ENCODE measurements at places on chromosomes 2 and 18.

DNA sequence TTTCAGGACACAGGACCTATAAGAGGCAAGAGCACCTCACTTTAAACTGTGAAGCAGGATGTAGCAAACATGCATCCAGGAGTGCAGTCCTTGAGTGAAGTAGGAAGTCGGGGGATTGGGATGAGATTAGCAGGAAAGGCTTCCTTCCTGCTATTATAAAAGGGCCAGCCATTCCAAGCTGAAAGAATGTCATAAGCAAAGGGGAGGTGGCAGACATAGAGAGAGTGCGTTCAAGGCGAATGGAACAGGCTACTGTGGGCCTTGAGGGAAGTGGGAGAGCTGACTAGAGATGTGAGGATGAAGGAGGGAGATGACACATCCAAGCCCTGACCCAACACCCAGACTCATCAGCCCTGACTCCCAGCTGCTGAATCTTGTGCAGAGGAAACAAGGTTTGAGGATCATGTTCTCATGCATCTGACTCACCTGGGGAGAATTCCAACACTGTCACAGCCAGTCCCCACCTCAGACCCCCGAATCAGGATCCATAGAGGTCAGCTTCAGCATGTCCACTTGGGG, 63.9 kb downstream of the GYPC start:
- no peak overlapping the region for H3K27ac ChIP-seq
- no peak overlapping the region for H3K4me3 ChIP-seq
- peak; percentile 4 for DNase-seq
- no peaks in the 10 kb centered on the region for H3K27me3 ChIP-seq

GRCh38 chr2:132448771-132449170, 32.2 kb downstream of the GPR39 start:
- no peak overlapping the region for H3K4me3 ChIP-seq
- H3K36me3 ChIP-seq, result no peaks in the 10 kb centered on the region
- no peak for DNase-seq

DNA sequence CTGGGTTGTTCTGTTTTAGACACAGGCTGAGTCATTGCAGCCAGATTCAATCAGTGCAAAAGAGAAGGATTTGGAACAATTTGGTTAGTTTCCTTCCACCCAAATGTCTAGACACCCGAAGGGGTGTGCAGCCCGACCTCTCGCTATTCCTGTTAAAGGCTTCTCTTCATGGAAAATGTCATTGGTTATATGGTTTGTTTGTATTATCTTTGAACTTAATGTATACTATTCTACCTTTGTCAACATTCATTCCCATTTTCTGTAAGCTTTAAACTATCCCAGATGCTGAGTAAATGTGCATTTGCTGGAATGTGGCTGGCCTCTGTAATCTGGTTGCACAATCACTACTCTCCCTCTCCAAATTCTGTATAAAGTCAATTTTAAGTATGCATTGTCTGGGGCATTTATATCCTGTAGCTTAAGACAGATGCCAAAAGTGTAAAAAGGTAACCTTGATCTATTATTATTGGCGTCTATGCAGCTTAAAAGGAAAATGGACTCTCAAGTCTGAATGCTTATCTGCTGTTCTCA, 80.4 kb upstream of the RND3 start:
- H3K4me1 ChIP-seq, result no peaks in the 10 kb centered on the region
- DNase-seq, result no peak
- no peaks in the 10 kb centered on the region for H3K36me3 ChIP-seq
- H3K4me3 ChIP-seq, result no peak overlapping the region
- H3K27ac ChIP-seq, result no peak overlapping the region

DNA sequence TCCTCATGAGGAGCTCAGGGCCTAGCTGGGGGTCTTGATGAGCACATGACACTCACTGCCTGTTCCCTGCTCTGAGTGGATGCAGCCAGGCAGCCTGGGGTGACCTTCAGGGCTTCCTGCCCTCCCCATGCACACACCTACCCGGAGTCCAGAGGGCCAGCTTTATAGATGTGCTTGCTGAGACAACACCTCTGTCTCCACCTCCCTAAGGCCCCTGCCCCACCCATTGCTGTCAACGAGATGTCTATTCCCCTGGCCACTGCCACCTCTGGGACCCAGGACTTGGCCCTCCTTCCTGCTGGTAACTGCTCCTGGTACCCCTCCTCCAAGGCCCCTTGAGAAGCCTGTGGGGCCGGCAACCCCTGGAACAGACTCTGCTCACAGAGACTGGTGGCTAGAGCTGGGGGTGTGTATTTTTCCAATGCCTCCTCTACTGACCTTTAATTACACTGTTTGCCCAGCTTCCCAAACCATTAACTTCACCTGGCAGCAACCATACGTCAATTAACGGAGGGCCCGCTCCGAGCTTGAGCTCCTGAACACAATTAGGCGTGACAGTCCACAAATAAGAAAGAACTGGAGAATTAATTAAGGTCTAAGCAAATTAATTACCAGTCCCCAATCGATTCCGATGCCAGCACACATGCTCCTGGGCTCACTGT, 66.3 kb downstream of the EMX1 start:
- DNase-seq, result no peak
- H3K36me3 ChIP-seq, result no peaks in the 10 kb centered on the region
- no peak overlapping the region for H3K27ac ChIP-seq
- H3K4me1 ChIP-seq, result peaks cover 5% of the 10 kb centered on the region
- H3K27me3 ChIP-seq, result no peaks in the 10 kb centered on the region

- no peak for DNase-seq
- H3K27me3 ChIP-seq, result peaks cover 5% of the 10 kb centered on the region
- H3K36me3 ChIP-seq, result no peaks in the 10 kb centered on the region
These were observed 83.3 kb downstream of the INSIG2 start for GRCh38 chr2:118171546-118171945.

DNA sequence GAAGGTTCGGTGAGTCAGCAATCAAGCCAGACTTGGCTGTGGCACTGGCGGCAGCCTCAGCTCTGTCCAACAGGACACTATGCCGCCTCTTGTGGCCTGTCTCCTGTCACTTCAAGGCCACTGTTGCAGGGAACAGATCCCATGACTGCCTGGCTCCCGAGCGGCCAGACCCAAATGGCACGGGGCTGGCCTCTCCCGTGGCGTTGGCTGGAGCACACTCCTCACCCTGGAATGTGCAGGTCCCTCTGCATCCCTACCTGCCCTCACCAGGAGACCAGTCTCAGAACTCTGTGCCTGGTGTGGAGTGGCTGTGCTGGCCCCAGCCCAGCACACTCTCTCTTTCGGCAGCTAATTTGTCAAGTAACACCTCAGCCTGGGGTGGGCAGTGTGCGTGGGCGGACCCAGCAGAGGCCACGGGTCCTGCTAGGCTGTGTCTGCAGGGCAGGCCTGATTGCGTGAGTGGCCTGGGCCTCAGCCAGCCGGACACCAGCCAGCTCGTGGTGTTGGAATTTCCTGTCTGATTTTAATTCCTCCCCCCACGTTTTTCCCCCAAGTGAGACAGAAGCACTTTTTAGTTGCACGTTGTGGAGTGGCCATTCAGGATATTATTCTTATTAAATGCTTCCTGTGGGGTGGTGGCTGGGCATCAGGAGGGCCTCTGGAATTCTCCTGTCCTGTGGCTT, 179.3 kb downstream of the GLI2 start:
- no peaks in the 10 kb centered on the region for H3K4me1 ChIP-seq
- H3K36me3 ChIP-seq, result no peaks in the 10 kb centered on the region
- no peak for DNase-seq
- H3K4me3 ChIP-seq, result no peak overlapping the region
- H3K27ac ChIP-seq, result no peak overlapping the region

DNA sequence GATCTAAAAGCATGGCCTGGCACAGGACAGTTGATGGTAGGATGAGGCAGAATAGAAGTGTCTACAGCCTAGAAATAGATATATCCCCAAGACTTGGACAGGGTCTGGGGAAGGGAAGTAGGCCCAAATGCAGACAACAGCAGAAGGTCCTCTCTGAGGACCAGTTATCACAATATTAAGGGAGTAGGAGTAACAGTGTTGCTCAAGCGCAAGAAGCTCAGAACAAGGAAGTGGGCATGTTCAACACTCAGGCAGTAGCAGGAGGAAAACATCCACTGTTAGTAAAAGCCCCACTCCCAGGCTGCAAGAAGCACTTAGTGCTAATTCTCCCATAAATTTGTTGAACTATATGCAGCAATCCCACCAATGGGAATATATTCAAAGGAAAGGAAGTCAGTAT, 314.7 kb downstream of the METTL4 start:
- H3K36me3 ChIP-seq, result no peaks in the 10 kb centered on the region
- no peak for DNase-seq
- H3K4me3 ChIP-seq, result no peak overlapping the region

DNA sequence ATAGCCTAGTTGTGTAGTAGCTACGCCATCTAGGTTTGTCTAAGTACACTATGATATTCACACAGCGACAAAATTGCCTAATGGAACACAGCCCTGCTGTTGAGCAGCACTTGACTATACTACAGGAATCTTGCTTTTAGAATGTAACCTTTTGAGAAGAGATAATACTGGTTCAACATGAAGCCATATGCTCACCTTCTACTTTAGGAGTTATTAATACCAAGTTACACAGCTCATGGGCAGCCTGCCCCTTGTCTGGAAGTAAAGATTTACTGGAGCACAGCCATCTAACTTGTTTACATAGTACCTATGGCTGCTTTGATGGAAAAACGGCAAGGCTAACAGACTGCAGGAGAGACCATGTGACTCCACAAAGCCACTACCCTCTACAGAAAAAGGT, 174.8 kb downstream of the DYM start:
- peaks cover 19% of the 10 kb centered on the region for H3K36me3 ChIP-seq
- no peak overlapping the region for H3K27ac ChIP-seq
- no peaks in the 10 kb centered on the region for H3K4me1 ChIP-seq
- H3K4me3 ChIP-seq, result no peak overlapping the region

DNA sequence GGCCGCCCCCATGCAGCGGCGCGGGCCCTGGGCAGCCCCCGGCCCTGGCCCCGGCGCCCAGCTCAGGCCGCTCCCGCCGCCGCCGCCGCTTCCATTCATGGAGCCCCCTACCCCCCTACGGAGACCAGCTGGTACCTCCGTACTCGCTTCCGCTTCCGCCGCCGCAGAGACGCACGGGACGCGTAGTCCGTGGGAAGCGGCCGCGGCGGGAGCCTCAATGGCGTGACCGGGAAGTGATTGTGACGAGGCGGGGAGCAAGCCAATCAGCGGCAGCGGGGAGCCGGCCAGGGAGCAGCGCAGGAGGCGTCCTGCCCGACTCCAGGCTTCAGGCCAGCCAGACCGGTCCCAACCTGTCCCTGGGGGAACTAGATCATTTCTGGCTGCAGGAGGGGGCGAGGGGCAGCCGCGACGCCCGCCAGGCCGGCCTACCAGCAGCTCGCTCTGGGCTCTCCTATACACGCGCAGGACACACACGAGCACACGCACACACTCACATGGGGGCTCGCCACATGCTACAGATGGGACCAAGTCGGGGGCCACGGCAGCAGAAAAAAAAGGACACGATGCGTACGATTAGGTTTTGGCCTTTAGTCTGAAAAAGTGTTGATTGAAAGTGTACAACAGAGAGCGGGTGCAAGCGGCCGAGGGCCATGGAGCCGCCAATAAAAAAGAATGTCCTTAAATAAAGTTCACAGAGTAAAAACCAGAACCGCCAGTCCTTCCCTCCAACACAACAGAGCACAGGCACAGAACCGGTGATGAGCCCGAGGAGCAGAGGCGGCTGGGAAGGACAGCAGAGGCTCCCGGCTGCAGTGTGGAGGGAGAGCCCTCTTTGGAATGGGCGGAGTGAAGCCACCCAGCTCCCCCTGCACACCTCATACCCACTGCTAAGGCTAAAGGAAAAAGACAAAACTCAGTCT, at the start of gene ZNF513:
Gene ZNF513 (minus strand): TSS at position 109 of the 920 bp plus-strand sequence. CDS start 208 bp downstream, outside the sequence.
- peaks cover 33% of the 10 kb centered on the region for H3K4me1 ChIP-seq
- DNase-seq, result peak; percentile 90
- peaks cover 80% of the 10 kb centered on the region for H3K36me3 ChIP-seq
- H3K27me3 ChIP-seq, result no peaks in the 10 kb centered on the region
- peak within 1 kb of the TSS; percentile 97 for H3K27ac ChIP-seq

- H3K27ac ChIP-seq, result no peak overlapping the region
- H3K4me1 ChIP-seq, result peaks cover 4% of the 10 kb centered on the region
- H3K36me3 ChIP-seq, result no peaks in the 10 kb centered on the region
- H3K27me3 ChIP-seq, result peaks cover 13% of the 10 kb centered on the region
- no peak for DNase-seq
These were observed 92.0 kb upstream of the BCL2L11 start for GRCh38 chr2:111028720-111029119.

- no peak for DNase-seq
- no peak overlapping the region for H3K27ac ChIP-seq
- no peaks in the 10 kb centered on the region for H3K27me3 ChIP-seq
- H3K4me3 ChIP-seq, result no peak overlapping the region
- no peaks in the 10 kb centered on the region for H3K36me3 ChIP-seq
These were observed 99.7 kb downstream of the SLC8A1 start for GRCh38 chr2:40352041-40352702.

- no peak overlapping the region for H3K27ac ChIP-seq
- no peak for DNase-seq
- H3K36me3 ChIP-seq, result peaks cover 24% of the 10 kb centered on the region
- H3K27me3 ChIP-seq, result no peaks in the 10 kb centered on the region
- H3K4me3 ChIP-seq, result no peak overlapping the region
These were observed 1.7 kb upstream of the LPIN2 start for GRCh38 chr18:3014503-3015203.

- no peak for DNase-seq
- H3K36me3 ChIP-seq, result no peaks in the 10 kb centered on the region
- H3K4me1 ChIP-seq, result no peaks in the 10 kb centered on the region
- H3K4me3 ChIP-seq, result no peak overlapping the region
- no peak overlapping the region for H3K27ac ChIP-seq
- H3K27me3 ChIP-seq, result no peaks in the 10 kb centered on the region
These were observed 232.3 kb upstream of the MYT1L start for GRCh38 chr2:2563309-2563860.

DNA sequence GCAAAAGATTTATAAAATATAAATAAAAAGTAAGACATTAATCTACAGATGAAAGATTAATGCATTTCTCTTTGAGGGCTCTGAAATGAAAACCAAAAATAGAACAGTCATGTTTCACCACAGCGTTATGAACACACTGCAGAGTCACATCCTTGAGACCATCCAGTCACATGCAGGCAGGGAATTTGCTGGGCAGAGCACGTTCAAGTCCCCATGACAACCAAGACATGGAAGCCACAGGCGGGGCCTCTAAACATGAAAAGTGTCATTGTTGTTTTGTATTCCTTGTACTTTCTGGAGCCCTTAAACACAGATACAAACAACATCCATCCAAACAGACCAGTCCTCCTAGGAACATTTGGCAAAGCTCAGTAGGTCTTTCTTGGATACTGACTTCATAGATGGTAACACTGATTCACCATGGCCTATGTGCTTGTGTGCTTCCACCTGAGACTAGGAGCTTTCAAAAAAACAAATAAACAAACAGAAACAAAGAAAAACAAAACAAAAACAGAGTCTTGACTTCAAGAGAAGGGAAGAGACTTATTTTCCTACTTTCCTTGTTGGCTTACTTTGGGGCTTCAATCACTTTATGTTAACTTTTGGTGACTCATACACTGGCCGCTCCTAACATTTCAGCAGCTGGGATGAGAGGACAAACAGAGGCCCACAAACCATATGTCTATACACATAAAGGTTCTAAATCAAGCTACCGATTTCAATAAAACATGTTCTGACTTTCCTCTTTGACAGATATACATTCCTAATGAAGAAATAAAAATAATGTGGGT, 99.5 kb upstream of the CCDC85A start:
- no peaks in the 10 kb centered on the region for H3K36me3 ChIP-seq
- no peak overlapping the region for H3K4me3 ChIP-seq
- no peaks in the 10 kb centered on the region for H3K27me3 ChIP-seq

GRCh38 chr2:31127931-31128330, 10.3 kb downstream of the GALNT14 start:
- H3K4me3 ChIP-seq, result no peak overlapping the region
- H3K4me1 ChIP-seq, result no peaks in the 10 kb centered on the region
- H3K27ac ChIP-seq, result no peak overlapping the region
- no peak for DNase-seq
- H3K27me3 ChIP-seq, result peaks cover 13% of the 10 kb centered on the region
- no peaks in the 10 kb centered on the region for H3K36me3 ChIP-seq
